ENCODE measurements at places on chromosomes 2 and 18.

GRCh38 chr2:235739704-235740415 is 246.0 kb downstream of the AGAP1 start:
- H3K4me1 ChIP-seq = no peaks in the 10 kb centered on the region
- no peak overlapping the region for H3K27ac ChIP-seq
- no peak overlapping the region for H3K4me3 ChIP-seq

GRCh38 chr2:47255794-47256193 is 100.7 kb upstream of the STPG4 start:
- peaks cover 2% of the 10 kb centered on the region for H3K4me1 ChIP-seq
- no peak overlapping the region for H3K27ac ChIP-seq
- H3K27me3 ChIP-seq = no peaks in the 10 kb centered on the region
- no peak for DNase-seq

- H3K27ac ChIP-seq = no peak overlapping the region
- H3K4me3 ChIP-seq = no peak overlapping the region
- no peak for DNase-seq
Observed at GRCh38 chr2:176934131-176934530, 278.5 kb upstream of the HNRNPA3 start.

- H3K27ac ChIP-seq = no peak overlapping the region
- H3K27me3 ChIP-seq = no peaks in the 10 kb centered on the region
- no peak for DNase-seq
- no peaks in the 10 kb centered on the region for H3K4me1 ChIP-seq
Observed at GRCh38 chr2:49914281-49914680, 760.0 kb upstream of the FSHR start.

GRCh38 chr2:209008636-209009287 is 415.1 kb upstream of the MAP2 start:
- no peak for DNase-seq
- H3K27me3 ChIP-seq = no peaks in the 10 kb centered on the region
- H3K4me1 ChIP-seq = no peaks in the 10 kb centered on the region
- H3K4me3 ChIP-seq = no peak overlapping the region

- H3K27ac ChIP-seq = no peak overlapping the region
- H3K36me3 ChIP-seq = peaks cover 6% of the 10 kb centered on the region
- peak; percentile 36 for DNase-seq
- H3K4me3 ChIP-seq = no peak overlapping the region
- peaks cover 6% of the 10 kb centered on the region for H3K4me1 ChIP-seq
Observed at GRCh38 chr2:199409759-199410529, 47.8 kb downstream of the SATB2 start.

- no peaks in the 10 kb centered on the region for H3K4me1 ChIP-seq
- peaks cover 3% of the 10 kb centered on the region for H3K27me3 ChIP-seq
- no peak overlapping the region for H3K4me3 ChIP-seq
- H3K27ac ChIP-seq = no peak overlapping the region
- H3K36me3 ChIP-seq = no peaks in the 10 kb centered on the region
- DNase-seq = no peak
Observed at GRCh38 chr2:142136571-142136970, 5.8 kb upstream of the LRP1B start.

- H3K4me3 ChIP-seq = no peak overlapping the region
- H3K27ac ChIP-seq = no peak overlapping the region
- no peak for DNase-seq
- H3K4me1 ChIP-seq = no peaks in the 10 kb centered on the region
- H3K27me3 ChIP-seq = no peaks in the 10 kb centered on the region
- H3K36me3 ChIP-seq = no peaks in the 10 kb centered on the region
Observed at GRCh38 chr18:54872681-54873080, 44.4 kb downstream of the RAB27B start.

GRCh38 chr18:5107988-5108387 is 89.1 kb downstream of the AKAIN1 start:
- no peak overlapping the region for H3K4me3 ChIP-seq
- DNase-seq = no peak
- no peaks in the 10 kb centered on the region for H3K36me3 ChIP-seq
- H3K27ac ChIP-seq = no peak overlapping the region
- H3K27me3 ChIP-seq = no peaks in the 10 kb centered on the region

DNA sequence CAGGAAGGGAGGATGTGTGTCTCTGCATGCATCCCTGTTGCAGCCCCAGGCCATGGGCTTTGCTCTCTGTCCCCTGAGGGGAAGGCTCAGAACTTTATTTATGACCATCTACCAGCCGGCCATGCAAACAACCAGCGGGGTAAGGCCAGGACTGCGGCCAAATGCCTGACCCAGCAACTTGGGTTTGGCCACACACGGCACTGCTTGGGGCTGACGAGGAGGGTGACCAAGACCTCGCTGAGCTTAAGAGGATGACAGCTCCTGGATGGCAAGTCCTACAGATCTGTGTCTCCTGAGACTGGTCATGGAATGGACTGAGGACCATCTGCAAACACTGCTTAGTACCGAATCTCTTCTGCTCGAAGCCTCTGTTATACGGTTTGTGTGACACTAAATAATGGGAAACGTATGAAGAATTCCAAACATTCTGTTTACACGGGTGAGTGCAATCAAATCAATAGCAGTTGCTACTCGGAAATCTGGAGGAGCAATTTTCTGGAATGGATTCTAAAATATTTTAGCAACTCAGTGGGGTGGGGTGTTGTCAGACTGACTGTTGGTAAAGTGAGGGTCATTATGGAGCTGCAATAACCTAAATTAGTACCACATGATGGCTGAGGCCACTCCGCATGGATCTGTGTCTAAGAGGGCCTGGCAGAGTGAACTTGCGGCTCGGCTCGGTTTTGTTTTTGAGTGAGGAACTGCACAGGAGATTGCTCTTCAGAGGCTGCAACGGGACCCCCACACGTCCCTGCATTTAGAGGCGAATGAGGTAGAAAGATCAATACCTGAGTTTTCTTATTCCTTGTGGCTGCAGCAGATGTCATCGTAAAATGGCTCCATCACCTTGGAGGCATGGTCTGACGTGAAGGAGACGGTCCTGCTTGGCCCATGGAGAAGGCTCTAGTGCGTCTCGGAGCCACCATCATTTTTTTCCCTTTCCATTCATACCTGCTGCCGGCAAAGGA is 26.6 kb downstream of the TMEM18 start:
- H3K27me3 ChIP-seq = peaks cover 2% of the 10 kb centered on the region
- no peak overlapping the region for H3K27ac ChIP-seq
- no peak overlapping the region for H3K4me3 ChIP-seq
- no peaks in the 10 kb centered on the region for H3K36me3 ChIP-seq
- DNase-seq = no peak

- peaks cover 2% of the 10 kb centered on the region for H3K4me1 ChIP-seq
- no peak overlapping the region for H3K4me3 ChIP-seq
- no peak for DNase-seq
- H3K27me3 ChIP-seq = no peaks in the 10 kb centered on the region
Observed at GRCh38 chr2:69279931-69280681, 106.9 kb downstream of the GFPT1 start.

DNA sequence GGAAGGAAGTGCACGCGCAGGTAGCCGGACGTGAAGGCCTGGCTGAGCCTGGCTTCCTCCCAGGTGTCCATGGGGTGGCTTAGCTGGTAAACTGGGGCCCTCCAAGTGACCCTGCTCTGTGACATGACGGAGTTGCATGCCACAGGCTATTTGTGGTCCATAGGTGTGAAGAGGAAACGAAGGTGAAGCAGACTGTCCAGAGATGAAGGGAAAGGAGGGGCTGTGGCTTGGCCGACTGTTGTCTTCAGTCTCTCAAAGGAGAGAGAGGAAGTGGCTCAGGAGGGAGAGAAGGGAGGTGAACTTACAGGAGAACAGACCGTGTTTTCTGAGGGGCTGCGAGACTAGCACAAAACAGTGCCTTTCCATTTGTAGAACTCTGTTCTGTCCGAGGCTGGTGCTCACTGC is 19.3 kb downstream of the INPP5D start:
- H3K27ac ChIP-seq = no peak overlapping the region
- no peaks in the 10 kb centered on the region for H3K36me3 ChIP-seq
- no peak for DNase-seq
- no peak overlapping the region for H3K4me3 ChIP-seq

GRCh38 chr2:105563000-105563719 is 164.3 kb upstream of the FHL2 start:
- no peak overlapping the region for H3K4me3 ChIP-seq
- H3K27me3 ChIP-seq = peaks cover 52% of the 10 kb centered on the region
- no peaks in the 10 kb centered on the region for H3K36me3 ChIP-seq
- no peak for DNase-seq
- no peak overlapping the region for H3K27ac ChIP-seq

Measured in IMR-90 (cell line).